ENCODE measurements at places on chromosomes 7 and 10.

GRCh38 chr10:102752934-102753664 is 9.4 kb downstream of the WBP1L start:
- DNase-seq = no peak

- no peak for DNase-seq
These were observed 711.5 kb upstream of the C7orf33 start for GRCh38 chr7:147878912-147879661.

- no peak for DNase-seq
These were observed 432.1 kb upstream of the PCDH15 start for GRCh38 chr10:55233090-55233489.

DNA sequence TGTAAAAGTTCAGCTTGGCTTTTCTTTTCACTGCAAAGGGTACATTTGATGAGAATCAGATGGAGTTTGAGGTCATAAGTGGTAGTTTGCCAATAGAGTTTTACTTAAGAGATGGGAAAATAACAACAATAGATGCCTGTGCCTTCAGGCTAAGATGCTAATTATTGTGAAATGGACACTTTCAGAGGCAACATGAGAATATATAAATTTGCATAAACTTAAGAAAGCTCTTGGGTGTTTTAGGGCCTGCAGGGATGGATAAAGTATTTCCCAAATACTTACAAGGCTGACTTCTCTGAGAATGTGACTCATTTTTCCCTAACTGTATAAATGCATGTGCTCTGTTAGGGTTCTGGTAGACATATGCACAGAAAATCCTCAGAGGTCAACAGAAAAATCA is 200.3 kb upstream of the SVIL start:
- no peak for DNase-seq

DNA sequence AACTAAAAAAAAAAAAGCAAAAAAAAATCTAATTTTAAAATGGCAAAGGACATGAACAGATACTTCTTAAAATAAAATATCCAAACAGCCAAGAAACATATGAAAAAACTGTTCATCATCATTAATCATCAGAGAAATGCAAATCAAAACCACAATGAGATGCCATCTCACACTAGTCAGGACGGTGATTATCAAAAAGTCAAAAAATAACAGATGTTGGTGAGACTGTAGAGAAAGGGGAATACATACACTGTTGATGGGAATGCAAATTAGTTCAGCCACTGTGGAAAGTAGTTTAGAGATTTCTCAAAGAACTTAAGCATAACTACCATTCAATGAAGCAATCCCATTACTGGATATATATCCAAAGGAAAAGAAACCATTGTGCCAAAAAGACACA is 30.2 kb downstream of the COBL start:
- DNase-seq = no peak

DNA sequence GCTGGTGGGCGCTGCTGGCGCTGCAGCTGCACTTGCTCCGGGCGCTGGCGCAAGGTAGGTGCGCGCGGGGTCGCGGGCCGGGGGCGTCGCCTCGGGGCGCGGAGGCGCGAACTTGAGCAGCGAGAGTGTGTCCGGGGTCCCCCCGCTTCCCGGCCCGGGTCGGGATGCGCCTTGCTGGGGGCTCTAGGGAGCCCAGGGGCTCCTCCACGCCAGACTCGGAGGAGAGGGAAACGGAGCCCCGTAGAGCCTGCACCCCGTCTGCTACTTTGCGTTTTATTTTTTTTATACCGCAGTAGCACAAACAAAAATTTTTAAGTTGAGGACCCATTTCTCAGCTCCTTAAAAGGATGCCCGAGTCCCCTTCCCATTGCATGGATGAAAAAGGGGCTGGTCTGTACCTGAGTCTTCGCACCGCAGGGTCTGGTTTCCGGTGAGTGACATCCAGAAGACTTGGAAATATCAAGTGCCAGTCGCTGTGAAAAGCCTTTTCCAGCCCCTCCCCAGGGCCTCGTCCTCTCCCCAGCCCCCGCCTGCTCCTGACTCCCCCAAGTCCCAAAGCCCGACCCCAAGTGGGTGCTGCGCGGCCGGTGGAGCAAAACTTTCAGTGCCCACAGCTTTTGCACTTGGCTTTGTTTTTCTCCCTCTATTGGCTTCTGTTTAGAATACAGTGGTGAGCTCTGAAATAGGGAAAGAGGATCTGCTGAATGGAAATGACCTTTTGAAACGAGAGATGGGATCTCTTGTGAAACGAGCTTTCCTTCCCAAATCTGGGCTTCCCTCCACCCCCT is 973 bp downstream of the SDK1 start:
- peak; percentile 15 for DNase-seq

DNA sequence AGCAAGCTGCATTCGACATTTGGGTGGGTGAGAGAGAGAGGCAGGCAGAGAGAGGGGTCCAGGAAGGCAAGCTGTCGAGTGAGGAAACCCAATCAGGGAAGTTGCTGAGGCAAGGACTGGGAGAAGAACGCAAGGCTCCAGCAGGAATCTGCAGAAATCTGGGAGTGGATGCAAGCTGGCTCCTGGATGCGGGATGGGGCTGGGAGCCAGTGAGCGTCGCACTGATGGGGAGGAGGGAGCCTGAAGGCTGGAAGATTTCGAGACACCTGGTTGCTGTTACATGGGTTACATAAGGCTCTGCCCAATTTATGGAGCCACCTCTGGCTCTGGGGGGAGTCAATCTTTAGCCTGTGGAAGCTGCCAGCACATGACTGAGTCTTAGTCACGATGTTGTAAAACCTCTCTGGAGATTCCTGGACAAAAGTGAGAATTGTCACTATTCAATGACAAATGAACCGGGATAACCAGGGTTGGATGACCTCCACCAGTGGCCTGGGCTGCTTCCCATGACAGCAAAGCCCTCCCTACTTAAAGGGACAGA is 51.1 kb upstream of the ADRB1 start:
- no peak for DNase-seq

GRCh38 chr10:113073549-113074189 is 123.6 kb downstream of the TCF7L2 start:
- no peak for DNase-seq

- no peak for DNase-seq
These were observed 3.0 kb downstream of the BRI3 start for GRCh38 chr7:98284335-98285036.

DNA sequence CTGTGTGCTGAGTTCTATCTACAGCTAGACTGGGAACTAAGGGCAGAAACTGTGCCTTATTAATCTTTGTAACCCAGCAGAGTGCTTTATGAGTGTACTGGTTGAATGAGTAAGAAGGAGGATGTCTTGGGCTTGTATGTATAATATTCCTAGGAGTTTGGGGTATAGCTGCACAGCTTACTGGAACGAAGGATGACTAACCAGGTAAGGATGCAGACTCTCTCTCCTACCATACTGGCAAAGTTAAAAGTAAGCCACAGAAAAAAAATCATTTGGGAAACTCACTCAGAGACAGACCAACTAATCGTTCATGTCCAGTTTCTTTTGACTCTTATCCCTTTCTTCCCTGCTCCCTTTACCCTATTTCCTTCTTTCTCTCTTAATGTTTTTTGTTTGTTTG is 1.4 kb upstream of the DHTKD1 start:
- DNase-seq = no peak

GRCh38 chr7:50793120-50793946 is 10.6 kb upstream of the GRB10 start:
- DNase-seq = peak; percentile 20

DNA sequence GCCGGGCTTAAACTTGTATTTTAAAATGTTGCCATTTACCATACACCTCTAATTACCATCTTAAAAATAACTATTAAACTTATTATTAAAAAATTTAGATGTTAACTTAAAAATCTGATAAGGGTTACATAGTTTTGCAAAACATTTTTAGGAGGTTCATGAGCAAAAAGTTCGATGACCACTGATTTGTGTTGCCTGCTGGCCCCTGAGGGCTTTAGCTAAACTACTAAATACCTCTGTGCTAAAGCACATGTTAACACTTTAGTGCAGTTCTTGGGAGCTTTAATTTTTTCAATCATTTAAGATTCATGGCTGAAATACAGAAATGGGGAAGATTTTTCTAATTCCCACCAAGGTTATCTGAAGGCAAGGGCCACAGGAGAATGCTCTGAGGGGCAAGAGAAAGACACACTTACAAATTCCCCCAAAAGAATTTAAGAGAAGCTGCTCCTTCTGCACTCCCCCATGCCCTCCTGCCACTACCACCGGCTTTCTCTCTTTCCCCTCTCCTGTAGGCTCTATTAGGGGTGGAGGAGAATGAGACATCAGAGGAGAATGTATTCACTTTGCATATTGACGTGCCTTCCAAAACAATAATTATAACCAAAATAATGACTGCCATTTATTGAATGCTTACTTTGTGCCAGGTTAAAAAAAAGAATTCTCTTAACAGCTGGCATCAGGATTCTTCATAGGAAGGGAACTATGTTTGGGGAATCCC is 106.2 kb downstream of the RTKN2 start:
- DNase-seq = no peak

DNA sequence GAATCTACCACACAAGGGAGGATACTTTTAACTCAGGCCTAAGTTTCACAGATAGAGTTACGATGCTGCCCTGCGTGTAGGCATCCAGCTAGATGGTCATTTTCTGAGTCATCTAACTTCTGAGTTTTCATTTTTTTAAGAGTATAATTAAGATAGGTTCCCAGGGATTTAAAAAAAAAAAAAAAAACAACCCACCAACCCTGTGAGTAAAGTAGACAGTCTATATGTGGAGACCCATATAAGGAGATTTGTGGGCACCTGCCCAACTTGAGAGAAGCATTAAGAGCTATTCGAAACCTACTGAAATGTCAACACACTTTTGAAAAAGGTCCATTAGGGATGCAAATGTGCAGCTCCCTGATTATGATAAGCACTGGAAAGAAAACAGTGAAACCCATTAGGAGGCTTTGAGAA is 257.3 kb downstream of the TRIL start:
- DNase-seq = no peak

- DNase-seq = no peak
These were observed 107.1 kb upstream of the NRP1 start for GRCh38 chr10:33441561-33441960.

GRCh38 chr10:124484661-124485060 is 23.0 kb downstream of the LHPP start:
- no peak for DNase-seq

DNA sequence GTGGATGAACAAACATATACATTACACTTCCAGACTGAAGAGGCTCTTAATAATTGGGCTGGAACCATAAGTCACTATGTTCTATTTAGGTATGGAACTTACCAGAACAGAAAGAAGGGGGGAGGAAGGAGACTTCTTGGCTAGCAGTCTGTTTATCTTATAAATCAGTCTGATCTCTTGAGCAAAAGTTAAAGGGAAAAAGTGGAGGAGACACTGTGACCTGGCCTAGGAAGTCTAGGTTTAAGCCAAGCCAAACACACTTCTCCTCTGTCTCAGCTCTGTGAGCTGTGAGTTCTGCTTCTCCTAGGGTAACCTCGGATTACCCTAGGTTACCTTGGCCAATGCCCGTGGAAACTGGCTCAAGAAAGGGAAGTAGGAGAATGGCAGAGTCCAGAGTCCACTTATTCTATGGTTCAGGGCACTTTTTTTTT is 95.2 kb downstream of the PFKFB3 start:
- no peak for DNase-seq

GRCh38 chr7:40202851-40203250 is 68.0 kb downstream of the SUGCT start:
- no peak for DNase-seq

GRCh38 chr7:30148426-30148825 is 13.6 kb downstream of the MTURN start:
- DNase-seq = no peak

DNA sequence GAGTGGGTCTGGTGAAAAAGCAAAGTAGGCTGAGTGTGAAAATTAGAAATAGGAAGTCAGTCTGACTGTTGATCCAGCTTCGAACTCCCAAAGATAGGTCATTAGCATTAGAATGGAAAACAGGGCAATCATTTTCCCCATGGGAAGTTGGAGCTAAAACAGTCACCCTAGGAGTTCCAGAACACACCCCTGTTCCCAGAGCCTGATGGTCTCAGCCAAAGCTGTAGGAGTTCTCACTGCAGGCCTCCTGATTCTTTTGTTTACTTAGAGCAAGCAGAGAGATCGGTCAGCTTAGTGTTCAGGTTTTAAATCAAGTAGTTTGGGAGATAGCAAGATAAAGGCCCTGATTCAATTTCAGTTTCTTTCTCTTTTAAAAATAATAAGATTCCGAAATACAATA is 28.8 kb upstream of the JCAD start:
- DNase-seq = no peak

DNA sequence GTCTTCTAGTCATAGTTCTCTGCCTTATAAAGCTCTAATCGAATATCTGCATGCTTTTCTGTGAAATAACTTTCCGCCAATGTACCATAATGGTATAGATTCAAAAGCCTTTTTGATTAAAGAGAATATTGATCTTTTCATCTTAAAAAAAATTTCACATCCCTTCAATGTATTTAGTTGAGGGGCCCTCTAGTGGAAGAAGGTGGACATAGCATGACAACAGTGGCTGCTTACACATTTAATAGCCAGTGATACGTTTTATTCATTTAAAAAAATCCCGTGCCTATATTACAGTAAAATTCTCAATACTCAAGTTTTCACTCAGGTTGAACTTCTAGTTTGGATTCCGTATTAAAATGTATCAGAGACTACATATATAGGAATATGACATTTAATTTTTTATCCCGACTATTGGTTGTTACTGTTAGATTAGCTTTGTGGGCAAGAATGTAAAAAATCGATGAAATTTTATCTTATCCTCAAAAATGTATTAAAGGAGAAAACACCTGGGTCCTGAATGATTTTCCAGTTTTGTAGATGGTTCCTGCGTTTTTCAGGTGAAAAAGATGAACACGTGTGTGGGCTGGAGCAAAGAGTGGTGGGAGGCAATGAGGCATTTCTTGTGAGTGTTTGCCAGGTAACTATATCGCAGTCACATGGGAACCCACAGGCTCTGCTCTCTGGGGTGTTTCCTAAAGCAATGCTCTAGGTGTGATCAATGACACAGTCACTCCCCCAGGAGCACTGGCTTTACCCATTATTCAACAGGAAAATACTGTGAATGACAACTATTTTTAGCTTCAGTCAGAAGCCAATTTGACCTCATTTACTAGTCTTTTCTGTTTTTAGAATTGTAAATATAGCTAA is 24.1 kb upstream of the PNLIP start:
- DNase-seq = peak; percentile 22

- DNase-seq = no peak
These were observed 83.5 kb downstream of the ZNF777 start for GRCh38 chr7:149377386-149377785.

DNA sequence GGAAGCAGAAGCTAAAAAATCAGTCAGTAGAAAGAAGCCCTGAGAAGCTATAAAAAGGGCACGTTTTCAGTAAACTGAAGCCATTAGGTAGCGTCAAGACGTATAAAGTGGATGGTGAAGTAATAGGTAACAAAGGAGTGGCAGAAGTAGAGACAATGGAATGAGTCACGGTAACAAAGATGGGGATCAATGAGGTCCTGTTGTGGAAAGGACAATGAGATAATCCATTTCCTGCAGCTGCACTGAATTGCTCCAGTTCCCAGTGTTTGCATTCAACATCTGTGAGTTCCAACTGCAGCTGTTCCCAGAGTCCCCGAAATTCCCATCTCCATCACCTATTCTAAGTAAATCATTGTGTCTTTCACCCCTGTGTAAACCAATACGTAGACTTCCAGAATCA is 4.8 kb upstream of the HYCC1 start:
- no peak for DNase-seq

GRCh38 chr7:27685209-27685608 is 22.5 kb upstream of the HIBADH start:
- DNase-seq = no peak
